ENCODE measurements at places on chromosomes 3 and 15. TPM values are rescaled to one million over a fixed set of nuclear protein-coding genes. Genes with fewer than 3 reads are reported as not detected.

Gene TPRG1
- 5.6 TPM for total RNA-seq

Gene NXPE3
- 41.9 TPM for total RNA-seq

Gene DHX36
- 75.7 TPM for total RNA-seq

Gene SCN11A
- total RNA-seq = 0.07 TPM

Gene GABRG3
- total RNA-seq = not detected

Gene TMEM115
- 13.9 TPM for total RNA-seq

Gene AADACL2
- total RNA-seq = not detected

DNA sequence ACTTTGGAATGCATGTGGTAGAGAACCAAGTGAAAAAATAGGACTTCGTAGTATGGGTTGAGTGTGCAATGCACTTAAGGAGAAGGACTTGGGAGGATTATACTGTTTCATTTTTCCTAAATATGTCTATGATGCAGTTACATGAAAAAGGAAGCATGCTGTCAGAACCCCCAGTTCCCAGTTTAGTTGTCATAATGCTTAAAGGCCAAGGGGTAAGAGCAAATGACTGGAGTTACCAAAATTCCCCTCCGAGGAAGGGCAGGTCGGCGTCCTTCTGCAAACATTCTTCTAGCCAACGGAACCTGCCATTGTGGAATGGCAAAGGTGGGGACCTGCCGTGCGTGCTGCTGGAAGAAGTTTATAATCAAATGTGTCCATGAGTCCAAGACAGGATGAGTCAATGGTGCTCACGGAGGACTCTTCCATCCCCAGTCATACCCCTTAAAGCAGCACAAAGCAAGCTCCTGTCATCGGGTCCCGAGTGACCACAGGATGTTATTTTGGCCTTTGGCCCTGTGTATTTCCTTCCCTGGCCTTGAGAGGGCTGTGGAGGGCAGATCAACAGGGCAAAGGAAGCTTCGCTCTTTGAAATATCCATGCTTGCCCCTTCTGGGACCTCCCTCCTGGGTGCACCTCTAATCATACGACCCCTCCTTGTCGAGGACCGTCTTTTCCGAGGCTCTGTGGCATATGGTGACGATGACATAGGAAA lies 93.2 kb downstream of the SLCO3A1 start:
- H3K36me3 ChIP-seq = no peaks in the 10 kb centered on the region
- no peaks in the 10 kb centered on the region for H3K27me3 ChIP-seq
- H3K4me3 ChIP-seq = no peak overlapping the region
- DNase-seq = no peak
- H3K4me1 ChIP-seq = no peaks in the 10 kb centered on the region

- peaks cover 9% of the 10 kb centered on the region for H3K4me1 ChIP-seq
- no peaks in the 10 kb centered on the region for H3K36me3 ChIP-seq
- no peak overlapping the region for H3K27ac ChIP-seq
- no peaks in the 10 kb centered on the region for H3K27me3 ChIP-seq
Observed at GRCh38 chr3:133468251-133468721, 68.4 kb downstream of the BFSP2 start.

GRCh38 chr3:189477614-189478013 lies 153.6 kb upstream of the TP63 start:
- H3K36me3 ChIP-seq = no peaks in the 10 kb centered on the region
- H3K4me1 ChIP-seq = no peaks in the 10 kb centered on the region
- no peak overlapping the region for H3K4me3 ChIP-seq

DNA sequence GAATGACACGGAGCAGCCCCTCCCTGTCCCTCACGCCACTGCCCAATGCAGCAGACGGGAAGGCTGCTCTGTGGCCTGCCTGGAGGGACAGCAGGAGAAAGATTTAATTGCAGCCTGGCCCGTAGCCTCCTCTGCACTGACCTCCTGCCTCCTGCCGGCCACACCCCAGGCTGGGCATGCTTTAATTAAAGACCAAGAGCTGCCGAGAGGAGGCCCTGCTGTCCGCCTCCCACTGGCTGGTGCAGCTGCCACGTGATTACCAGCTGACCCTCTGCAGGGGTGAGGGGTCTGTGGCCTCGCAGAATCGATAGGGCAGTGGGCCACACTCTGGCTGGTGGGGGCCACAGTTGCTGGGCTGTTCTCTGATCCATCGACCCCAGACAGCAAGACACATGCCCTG lies 100.2 kb upstream of the PRR23E start:
- DNase-seq = no peak
- peaks cover 34% of the 10 kb centered on the region for H3K27me3 ChIP-seq
- no peaks in the 10 kb centered on the region for H3K36me3 ChIP-seq
- H3K27ac ChIP-seq = no peak overlapping the region

DNA sequence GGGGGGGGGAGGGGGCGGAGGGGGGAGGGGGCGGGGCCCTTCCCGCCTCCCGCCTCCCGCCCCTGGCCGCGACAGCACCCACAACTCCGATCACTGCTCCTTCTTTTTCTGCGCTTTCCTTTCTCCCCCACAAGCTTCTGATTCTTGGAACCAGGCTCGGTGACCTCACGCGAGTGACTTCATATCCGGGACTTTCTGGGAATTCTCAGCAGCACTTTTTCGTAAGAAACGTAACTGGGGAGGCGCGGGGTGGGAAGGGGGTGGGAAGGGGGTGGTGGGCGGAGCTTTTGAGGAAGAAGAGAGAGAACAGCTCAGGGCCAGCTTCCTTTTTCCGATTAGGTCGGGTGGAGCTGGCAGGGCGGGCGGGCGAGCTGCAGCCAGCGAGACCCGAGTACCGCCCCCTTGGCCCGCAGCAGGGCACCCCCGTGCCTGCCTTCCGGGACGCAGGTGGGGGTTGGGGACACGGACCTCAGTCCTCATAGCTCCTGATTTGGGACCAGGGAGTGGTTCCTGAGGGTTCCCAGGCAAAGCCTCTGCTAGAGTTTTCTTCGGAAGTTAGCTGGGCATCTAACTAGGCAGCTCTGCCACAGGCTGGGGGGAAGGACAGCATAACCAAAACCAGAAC lies 14.6 kb downstream of the XIRP1 start:
- DNase-seq = no peak
- H3K36me3 ChIP-seq = no peaks in the 10 kb centered on the region

- peaks cover 45% of the 10 kb centered on the region for H3K27me3 ChIP-seq
- no peak overlapping the region for H3K4me3 ChIP-seq
- H3K4me1 ChIP-seq = no peaks in the 10 kb centered on the region
Observed at GRCh38 chr15:77840991-77841775, 208.5 kb upstream of the LINGO1 start.

- H3K4me3 ChIP-seq = no peak overlapping the region
- H3K4me1 ChIP-seq = peaks cover 10% of the 10 kb centered on the region
- peaks cover 21% of the 10 kb centered on the region for H3K36me3 ChIP-seq
- H3K27ac ChIP-seq = no peak overlapping the region
Observed at GRCh38 chr3:33075995-33076394, 21.0 kb downstream of the GLB1 start.

GRCh38 chr3:17444865-17445264 lies 297.6 kb downstream of the TBC1D5 start:
- DNase-seq = no peak
- no peaks in the 10 kb centered on the region for H3K27me3 ChIP-seq
- no peaks in the 10 kb centered on the region for H3K4me1 ChIP-seq
- no peaks in the 10 kb centered on the region for H3K36me3 ChIP-seq
- H3K27ac ChIP-seq = no peak overlapping the region

GRCh38 chr3:138078096-138078495 lies 37.3 kb downstream of the DZIP1L start:
- H3K36me3 ChIP-seq = no peaks in the 10 kb centered on the region
- peaks cover 14% of the 10 kb centered on the region for H3K27me3 ChIP-seq
- H3K4me1 ChIP-seq = no peaks in the 10 kb centered on the region
- no peak for DNase-seq
- no peak overlapping the region for H3K27ac ChIP-seq
- H3K4me3 ChIP-seq = no peak overlapping the region

- peaks cover 1% of the 10 kb centered on the region for H3K36me3 ChIP-seq
- no peaks in the 10 kb centered on the region for H3K27me3 ChIP-seq
- no peak overlapping the region for H3K4me3 ChIP-seq
- H3K27ac ChIP-seq = no peak overlapping the region
Observed at GRCh38 chr3:52130966-52131622, 23.1 kb downstream of the POC1A start.

GRCh38 chr3:57064001-57064400 lies 3.5 kb downstream of the SPATA12 start:
- no peak overlapping the region for H3K27ac ChIP-seq
- H3K4me1 ChIP-seq = no peaks in the 10 kb centered on the region
- DNase-seq = no peak

- no peaks in the 10 kb centered on the region for H3K4me1 ChIP-seq
- H3K36me3 ChIP-seq = no peaks in the 10 kb centered on the region
- H3K27me3 ChIP-seq = no peaks in the 10 kb centered on the region
- no peak overlapping the region for H3K27ac ChIP-seq
- DNase-seq = no peak
- no peak overlapping the region for H3K4me3 ChIP-seq
Observed at GRCh38 chr3:169241630-169241990, 421.9 kb downstream of the MECOM start.

- H3K27ac ChIP-seq = no peak overlapping the region
- no peak overlapping the region for H3K4me3 ChIP-seq
- no peaks in the 10 kb centered on the region for H3K36me3 ChIP-seq
Observed at GRCh38 chr3:126261037-126261436, 80.7 kb upstream of the ALDH1L1 start.

DNA sequence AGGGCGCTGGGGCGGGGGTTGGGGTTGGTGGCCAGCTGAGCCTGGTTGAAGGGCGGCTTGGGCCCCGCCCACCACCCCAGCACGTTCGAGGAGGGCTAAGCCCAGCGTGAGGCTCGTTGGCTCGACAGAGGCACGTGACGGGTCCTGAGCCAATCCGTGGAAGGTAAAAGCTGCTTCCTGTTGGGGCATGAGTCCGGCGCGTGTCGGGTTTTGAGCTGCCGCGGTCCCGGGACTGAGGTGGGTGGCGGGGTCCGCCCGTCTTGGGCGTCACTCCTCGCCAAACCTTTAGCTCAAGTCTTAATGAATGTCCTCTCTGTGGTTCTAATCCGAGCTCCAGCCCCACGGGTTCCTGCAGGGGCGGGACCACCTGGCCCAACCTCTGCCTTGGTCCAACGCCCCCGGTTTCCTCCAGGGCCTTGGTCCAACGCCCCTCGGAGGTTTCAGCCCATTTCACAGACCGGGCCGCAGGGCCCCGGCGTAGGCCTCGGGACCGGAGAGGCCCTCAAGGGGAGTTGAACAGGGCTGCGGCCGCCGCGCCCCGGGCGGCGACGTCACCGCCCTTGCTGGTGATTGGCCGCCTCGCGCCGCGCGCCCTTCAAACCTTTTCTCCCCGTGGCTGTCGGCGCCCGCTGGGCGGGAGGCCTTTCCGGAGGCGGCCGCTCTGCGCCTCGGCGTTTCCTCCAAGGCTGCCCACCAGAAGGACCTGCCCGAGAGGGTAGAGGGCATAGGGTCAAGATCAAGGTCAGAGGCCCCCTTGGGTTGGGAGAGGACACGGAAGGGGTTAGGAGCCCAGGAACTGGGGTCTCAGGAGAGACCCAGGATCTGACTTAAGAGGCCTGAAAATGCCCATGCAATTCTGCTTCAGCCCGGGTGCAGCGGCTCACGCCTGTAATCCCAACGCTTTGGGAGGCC lies at the start of gene RCCD1:
Gene RCCD1, plus strand, starts transcription at position 173 of the 912 bp plus-strand sequence. CDS start 1,851 bp downstream, outside the sequence.
- no peaks in the 10 kb centered on the region for H3K27me3 ChIP-seq
- H3K4me3 ChIP-seq = peak within 1 kb of the TSS; percentile 90
- peaks cover 27% of the 10 kb centered on the region for H3K4me1 ChIP-seq
- peak within 1 kb of the TSS; percentile 93 for H3K27ac ChIP-seq
- peaks cover 13% of the 10 kb centered on the region for H3K36me3 ChIP-seq
- peak; percentile 78 for DNase-seq

DNA sequence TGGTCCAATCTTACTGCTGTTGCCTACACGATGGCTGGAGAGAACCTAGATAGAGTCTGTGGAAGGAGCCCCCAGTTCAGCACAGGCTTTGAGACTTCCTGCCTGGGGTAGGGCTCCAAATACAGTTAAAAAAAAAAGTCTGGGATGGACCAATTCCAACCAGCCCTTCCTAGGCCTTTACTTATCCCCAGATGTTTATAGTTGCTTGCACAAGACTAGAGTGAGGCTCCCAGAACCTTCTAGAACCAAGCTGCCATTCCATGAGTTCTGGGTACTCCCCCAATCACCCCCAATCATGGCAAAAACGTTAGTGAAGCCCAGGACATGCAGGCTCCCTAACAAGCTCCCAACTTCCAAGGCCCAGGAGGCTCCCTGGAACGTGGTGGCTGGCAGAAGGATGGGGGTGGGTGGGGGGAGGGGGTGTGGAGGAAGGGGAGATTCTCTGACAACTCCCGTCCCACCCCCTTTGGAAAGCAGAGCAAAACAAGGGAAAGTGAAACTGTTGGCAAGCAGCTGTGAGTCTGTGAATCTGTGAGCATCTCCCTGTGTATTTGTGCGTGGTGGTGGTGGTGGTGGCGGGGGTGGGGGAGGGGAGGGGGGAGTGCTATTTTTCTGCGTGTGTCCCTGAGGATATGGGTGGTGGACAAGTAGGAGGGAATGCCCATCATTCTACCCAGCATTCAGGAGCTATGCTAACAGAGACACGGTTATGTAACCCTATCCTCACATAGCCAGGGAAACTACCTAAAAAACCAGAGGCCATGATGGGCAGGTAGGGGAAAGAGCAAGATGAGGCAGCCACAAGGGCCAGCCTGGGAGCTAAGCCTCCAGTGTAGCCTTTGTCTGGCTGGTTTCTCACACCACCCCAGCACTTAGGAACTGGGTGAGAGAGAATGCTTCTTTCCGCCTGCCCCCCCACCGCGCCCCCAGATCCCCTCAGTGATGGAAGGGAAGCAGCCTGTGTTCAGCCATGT lies 2.0 kb downstream of the MST1R start:
- H3K4me1 ChIP-seq = peaks cover 12% of the 10 kb centered on the region
- H3K27me3 ChIP-seq = no peaks in the 10 kb centered on the region
- H3K27ac ChIP-seq = no peak overlapping the region
- no peak for DNase-seq
- H3K36me3 ChIP-seq = no peaks in the 10 kb centered on the region

GRCh38 chr15:66830358-66830757 lies 128.3 kb downstream of the SMAD6 start:
- H3K36me3 ChIP-seq = no peaks in the 10 kb centered on the region
- no peak overlapping the region for H3K27ac ChIP-seq
- no peak overlapping the region for H3K4me3 ChIP-seq

GRCh38 chr15:51917493-51917892 lies 54.1 kb downstream of the LEO1 start:
- no peak overlapping the region for H3K4me3 ChIP-seq
- H3K27ac ChIP-seq = no peak overlapping the region
- no peaks in the 10 kb centered on the region for H3K4me1 ChIP-seq
- no peak for DNase-seq

- no peaks in the 10 kb centered on the region for H3K27me3 ChIP-seq
- H3K4me1 ChIP-seq = peaks cover 16% of the 10 kb centered on the region
- no peak overlapping the region for H3K4me3 ChIP-seq
- no peaks in the 10 kb centered on the region for H3K36me3 ChIP-seq
- no peak for DNase-seq
Observed at GRCh38 chr15:70240082-70240481, 142.4 kb upstream of the TLE3 start.

- H3K27me3 ChIP-seq = no peaks in the 10 kb centered on the region
- no peak for DNase-seq
- H3K36me3 ChIP-seq = no peaks in the 10 kb centered on the region
- no peaks in the 10 kb centered on the region for H3K4me1 ChIP-seq
- H3K4me3 ChIP-seq = no peak overlapping the region
- no peak overlapping the region for H3K27ac ChIP-seq
Observed at GRCh38 chr3:191120447-191121298, 78.4 kb upstream of the OSTN start.

DNA sequence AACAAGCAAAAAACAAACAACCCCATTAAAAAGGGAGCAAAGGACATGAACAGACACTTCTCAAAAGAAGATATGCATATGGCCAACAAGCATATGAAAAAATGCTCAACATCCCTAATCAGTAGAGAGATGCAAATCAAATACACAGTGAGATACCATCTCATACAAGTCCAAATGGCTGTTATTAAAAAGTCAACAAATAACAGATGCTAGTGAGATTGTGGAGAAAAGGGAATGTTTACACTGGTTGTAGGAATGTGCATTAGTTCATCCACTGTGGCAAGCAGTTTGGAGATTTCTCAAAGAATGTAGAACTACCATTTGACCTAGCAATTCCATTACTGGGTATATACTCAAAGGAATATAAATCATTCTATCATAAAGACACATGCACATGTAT lies 44.5 kb downstream of the RIOX2 start:
- H3K27me3 ChIP-seq = no peaks in the 10 kb centered on the region
- no peak overlapping the region for H3K27ac ChIP-seq
- no peak for DNase-seq
